ENCODE measurements at places on chromosomes 6 and 20. TPM values are rescaled to one million over a fixed set of nuclear protein-coding genes. Genes with fewer than 3 reads are reported as not detected.

- no peak for DNase-seq
These were observed 40.2 kb upstream of the TRAM2 start for GRCh38 chr6:52617087-52617486.

DNA sequence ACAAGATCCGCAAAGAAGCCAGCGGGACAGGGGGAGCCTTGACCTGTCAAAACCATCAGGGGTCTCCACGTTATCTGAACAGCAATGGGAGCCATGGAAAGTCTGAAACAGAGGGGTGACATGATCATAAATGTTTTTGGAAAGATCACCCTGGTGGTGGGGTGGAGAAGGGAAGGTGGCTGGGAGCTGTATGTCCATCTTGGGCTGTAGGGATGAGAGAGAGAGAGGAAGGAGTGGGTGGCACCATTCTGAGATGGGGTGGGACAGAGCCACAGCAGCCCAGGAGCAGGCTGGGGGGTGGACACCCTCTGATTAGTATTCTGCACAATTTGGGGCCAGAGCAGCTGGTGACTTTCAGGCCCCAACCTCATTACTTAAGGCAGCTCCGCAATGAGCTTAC lies 30.1 kb downstream of the ANKRD60 start:
- DNase-seq = no peak

DNA sequence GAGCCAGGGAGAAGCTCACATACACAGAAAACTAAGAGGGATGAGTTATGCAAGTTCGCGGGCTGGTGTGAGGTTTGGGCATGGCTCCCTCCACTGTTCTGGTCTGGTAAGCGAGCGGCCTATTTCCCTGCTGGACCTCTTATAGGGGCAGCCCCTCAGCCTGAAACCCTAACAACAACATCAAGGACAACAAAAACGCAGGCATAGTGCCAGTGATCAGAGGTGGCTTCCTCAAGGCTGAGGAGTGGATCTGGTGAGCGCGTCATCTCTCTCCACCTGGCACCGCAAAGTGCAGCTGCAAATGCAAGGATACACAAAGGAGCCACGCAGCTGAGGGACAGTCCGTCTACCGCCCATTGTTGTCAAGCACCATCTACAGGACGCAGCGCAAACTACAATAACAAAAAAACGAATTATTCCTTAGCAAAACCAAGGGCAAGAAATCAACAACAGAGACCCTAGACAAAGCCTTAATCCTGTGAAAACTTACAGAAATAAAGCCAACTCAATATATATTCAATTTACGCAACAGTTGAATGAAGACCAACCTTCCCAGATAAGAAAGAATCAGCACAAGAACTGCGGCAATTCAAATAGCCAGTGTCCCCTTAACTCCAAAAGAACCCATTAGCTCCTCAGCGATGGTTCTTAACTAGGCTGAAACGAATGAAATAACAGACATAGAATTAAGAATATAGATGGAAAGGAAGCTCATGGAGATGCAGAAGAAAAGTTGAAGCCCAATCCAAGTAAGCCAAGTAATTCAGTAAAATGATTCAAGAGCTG lies 9.2 kb upstream of the DEFB110 start:
- DNase-seq = no peak

GRCh38 chr6:161050134-161050765 lies 58.7 kb downstream of the MAP3K4 start:
- no peak for DNase-seq

- DNase-seq = peak; percentile 26
These were observed 20.6 kb upstream of the SGK2 start for GRCh38 chr20:43537921-43538877.

DNA sequence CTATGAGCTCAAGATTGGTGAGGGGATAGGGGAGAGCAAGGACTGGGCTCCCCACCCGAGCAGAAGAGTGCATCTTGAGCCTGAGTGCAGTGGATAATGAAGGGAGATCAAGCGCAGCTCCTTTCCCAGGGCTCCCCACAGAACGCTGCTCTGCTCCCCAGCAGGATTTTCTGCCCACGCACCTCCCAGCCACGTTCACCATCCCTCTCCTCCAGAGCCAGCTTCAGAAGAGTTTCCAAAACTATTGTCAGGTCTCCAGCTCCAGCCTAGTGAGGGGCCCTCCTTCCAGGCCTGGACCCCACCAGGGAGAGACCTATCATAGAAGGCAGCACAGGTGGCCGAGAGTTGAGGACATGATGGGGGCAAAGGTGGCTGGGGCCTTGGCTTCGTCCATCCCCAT lies 34.5 kb downstream of the FOXP4 start:
- DNase-seq = no peak

DNA sequence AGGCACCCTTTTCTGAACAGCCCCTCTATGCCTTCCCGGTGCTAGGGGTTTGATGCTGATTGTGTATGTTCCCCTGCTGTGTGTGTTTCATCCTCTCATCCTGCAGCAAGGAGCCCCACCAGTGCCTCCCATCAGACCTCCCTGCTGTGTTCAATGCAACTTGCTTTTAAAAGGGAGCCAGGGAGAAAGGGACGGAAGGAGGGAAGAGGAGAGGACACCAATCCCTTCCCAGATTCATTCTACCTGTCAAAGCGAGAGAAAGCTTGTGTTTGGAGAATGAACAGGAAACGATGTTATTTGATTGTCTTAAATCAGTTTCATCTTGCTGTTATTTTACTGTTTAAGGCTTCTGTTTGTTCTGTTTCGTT lies 259.2 kb downstream of the ADGB start:
- no peak for DNase-seq

DNA sequence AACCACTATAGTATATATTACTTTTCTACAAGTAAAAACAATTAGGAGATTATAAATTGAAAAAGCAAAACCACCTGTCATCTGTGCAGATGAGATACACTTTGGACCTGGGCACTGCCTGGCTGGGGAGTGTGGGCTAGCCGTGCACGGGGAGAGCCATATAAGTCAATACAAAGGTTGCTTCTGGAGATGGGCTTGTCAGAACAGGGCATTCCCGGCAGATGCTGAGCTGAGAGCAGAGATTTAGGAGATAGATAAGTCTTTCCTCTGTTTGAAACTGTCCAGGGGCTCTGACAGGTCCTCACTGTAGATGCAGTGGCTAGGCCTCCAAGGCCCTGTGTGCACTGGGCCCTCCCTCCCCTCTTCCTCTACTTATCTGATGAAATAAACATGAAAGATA lies 34.5 kb downstream of the CD164 start:
- DNase-seq = no peak

DNA sequence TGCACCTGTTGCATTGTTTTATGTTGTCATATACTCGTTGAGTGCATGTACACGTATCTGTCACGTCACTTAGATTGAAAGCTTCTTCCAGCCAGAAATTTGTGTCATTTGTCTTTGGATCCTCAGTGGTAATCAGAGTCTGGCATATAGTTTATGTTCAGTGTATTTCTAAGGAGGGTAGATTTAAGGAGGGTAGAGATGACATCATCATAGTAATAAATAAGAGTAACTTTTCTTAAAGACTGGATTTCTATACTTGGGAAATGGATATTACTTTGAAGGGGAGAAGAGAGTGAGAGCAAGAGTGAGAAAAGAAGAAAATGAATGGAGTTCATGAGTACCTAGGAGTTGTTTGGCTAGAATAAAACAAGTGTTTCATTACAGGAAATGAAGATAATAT lies 255.0 kb upstream of the SASH1 start:
- DNase-seq = no peak

- DNase-seq = no peak
These were observed 63.1 kb downstream of the MYH7B start for GRCh38 chr20:35018590-35019371.

- no peak for DNase-seq
These were observed 202.9 kb downstream of the ZNF217 start for GRCh38 chr20:53390770-53391169.

GRM1 gene
- total RNA-seq = not detected

KCTD20 gene
- total RNA-seq = 52.3 TPM

EDN3 gene
- 0.16 TPM for total RNA-seq

CYP24A1 gene
- total RNA-seq = 0.58 TPM

SEL1L2 gene
- total RNA-seq = not detected
